ENCODE measurements at places on chromosomes 2 and 18.

DNA sequence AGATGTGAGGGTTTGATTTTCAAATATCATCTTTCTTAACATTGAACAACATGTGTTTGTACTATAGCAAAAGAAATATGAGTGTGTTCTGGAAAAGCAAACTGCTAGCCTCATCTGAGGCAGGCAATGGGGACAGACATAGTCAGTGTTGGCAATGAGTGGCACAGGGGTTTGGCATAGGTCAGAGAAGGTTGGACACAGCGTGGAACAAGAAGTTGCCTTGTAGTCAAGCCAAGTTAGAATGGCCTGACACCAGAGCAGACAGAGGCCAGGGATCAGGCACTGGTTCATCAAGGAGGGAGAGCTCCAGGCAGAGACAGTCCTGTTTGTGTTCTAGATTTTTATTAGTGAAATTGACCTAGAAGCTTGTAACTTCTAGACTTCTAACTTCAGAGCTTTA lies 100.8 kb upstream of the TANK start:
- DNase-seq, result no peak

DNA sequence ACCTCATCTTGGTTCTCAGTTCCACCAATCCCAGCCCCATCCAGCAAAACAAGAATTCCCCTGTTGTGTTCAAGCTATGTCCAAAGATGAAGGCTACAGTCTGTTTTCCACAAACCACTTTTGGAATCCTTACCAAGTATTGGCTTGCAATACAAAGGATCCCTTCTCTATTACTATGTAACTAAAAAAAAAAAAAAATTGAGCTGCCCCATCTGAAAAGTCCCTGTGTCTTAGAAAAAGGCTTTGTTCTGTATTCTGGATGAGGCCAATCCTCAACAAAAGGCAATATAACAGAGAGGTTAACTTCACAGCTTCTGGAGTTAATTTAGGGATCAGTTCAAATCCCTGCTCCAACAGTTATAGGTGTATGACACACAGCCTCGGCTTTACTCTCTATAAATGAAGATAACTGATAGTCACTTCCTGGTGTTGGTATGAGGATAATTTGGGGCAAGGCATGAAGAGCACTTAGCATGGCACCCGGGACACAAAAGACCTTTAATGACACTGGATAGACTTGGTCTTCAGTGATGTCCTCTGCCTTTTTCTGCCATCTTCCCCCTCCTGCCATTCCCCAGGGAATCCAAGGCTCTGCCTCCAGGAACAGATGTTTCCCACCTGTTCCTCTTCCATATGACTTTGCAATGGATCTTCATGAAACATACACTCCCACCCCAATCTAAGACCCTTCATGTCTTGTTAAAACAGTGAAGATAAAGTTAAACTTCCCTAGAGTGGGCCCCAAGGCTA lies 61.2 kb upstream of the ATL2 start:
- DNase-seq, result no peak

DNA sequence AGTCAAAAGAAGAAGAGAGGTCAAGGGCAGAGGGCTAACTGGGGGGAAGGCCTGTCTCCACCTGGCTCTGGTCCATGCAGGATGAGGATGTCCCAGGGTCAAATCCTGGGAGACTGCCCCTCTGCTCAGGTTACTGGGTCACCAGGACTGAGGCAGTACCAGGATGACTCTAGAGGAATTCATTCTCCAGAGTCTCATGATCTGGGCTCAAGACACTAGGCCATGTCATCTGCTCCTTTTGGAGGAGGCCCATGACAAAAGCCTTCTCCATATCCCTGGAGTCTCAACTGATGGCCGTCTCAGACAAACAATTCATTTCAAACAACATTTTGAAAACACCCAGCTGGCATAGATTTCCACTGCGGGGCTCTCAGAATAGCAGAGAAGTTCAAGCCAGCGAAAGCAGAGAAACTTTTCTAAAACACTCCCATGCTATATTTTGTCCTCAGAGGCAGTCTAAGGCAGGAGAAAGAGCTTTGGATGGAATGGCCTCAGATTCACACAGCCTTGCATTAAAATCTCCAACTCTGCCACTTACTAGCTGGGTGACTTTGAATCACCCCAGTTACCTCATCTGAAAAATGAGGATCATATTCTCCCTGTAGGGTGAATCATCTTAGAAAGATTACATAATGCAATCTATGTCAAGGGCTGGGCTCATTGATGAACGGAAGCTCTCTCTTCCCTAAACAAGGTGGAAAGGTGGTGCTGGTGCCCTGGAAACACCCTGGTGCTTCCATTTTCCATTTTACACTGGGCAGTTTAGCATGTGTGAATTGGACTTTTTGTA lies 48.8 kb upstream of the LCLAT1 start:
- no peak for DNase-seq

- no peak for DNase-seq
Measured at GRCh38 chr2:67669168-67669567, 272.0 kb downstream of the ETAA1 start.

- DNase-seq, result no peak
Measured at GRCh38 chr2:42874949-42875801, 82.8 kb upstream of the HAAO start.

DNA sequence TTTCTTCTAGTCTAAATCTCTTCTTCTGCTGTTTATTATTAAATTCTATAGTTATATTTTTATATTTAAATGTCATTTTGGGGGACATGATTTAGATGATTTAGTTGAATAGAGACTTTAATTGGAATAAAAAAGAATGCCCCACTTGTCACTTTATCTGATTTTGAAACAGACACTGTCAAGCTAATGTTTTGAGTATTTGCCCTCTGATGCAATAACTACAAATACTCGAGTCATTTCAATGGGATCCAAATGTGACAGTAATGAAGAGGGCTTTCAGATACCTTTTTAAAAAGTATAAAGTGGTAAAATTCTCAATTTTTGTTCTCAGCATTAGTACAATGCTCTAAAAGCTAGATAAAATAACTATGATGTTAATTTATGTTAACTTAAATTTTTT lies 257.3 kb upstream of the SESTD1 start:
- DNase-seq, result no peak

- no peak for DNase-seq
Measured at GRCh38 chr2:219209236-219210195, 2.9 kb downstream of the ZFAND2B start.

DNA sequence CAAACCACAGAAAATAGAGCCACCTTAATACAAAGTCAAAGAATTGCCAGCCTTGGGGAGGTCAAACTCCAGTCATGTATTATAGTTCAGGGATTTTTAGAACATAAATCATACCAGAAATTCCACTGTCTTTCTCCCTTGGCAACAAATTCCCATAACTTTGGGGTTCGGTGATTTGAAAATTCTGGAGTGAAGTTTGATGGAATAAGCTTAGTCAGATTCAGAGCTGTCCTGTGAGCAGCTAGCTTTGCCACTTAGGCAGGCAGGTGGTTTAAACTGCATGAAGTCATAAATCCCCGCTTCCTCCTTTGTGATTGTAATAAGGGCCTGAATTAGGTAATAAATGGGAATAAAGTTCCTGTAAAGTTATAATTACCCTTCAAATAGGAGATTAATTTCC lies 457.0 kb upstream of the HNMT start:
- no peak for DNase-seq

GRCh38 chr18:24003903-24004640 lies 10.5 kb upstream of the TTC39C start:
- DNase-seq, result no peak

DNA sequence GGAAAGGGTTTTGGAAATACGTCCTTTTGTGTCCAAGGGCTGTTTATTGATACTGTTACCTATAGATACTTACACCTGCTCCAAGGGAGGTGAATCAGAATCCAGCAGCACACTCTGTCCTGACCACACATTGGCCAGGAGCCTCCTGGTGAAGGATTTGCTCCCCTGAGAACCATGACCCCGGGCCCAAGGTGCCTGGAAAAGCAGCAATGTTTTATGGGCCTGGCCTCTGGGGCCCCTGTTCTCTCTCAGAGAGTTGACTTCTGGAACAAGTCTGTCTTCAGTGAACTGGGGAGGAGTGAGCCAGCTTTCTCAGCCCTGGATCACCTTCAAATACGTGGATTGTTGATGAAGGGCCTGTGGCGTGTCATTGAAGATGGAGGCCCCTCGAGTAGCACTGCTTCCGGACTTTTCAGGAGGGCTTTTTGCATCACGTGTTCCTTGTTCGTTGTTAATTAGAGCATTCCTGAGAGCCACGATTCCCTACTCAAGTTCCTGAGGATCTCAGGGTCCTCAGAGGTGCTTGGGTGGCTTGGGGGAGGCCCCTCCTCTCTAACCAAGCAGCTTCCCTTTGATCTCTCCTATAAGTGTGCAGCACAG lies 78.5 kb upstream of the RPL31 start:
- DNase-seq, result no peak

DNA sequence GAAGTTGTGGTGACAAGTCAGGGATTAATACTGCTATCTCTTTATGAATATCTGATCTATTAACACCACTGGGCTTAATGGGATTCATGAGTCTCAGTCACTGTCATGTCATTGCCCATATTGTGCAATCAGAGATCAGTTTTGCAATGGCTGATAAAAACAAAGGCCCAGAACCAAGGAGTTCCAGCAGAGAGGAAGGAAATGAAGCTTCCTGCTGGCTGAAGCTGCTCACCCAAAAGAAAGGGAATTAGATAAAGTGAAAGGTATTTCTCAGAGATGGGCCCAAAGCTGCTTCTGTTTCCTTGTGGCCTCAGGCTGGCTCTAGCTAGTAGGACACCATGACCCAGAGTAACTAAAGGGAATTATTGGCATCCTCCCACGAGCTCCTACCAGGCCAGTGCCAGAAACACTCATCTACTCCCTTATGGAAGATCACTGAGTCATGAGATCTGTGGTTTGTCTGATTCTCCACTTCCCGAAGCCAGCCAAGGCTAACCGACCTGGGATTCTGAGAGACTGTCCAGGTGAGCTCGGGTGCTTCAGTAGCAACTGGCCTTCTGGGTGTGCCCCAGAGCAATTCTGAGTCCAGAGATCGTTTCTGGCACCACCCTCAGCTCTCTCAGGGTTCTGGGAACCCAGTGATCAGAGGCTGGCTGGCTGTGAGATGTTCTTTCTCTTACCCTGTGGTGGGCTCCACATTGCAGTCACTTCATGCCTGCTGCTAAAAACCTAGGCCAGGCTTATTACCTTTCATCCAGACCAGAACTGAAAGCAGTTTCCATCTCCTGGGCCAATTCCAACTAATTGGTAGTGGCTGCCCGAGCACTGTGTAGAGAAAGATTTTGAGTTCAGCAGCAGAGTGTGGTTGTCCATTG lies 129.5 kb upstream of the PELI1 start:
- DNase-seq, result peak; percentile 71

- DNase-seq, result no peak
Measured at GRCh38 chr2:237022533-237022932, 63.2 kb upstream of the COPS8 start.

Measured in Caki2 (cell line).